ENCODE measurements at places on chromosomes 2 and 18.

DNA sequence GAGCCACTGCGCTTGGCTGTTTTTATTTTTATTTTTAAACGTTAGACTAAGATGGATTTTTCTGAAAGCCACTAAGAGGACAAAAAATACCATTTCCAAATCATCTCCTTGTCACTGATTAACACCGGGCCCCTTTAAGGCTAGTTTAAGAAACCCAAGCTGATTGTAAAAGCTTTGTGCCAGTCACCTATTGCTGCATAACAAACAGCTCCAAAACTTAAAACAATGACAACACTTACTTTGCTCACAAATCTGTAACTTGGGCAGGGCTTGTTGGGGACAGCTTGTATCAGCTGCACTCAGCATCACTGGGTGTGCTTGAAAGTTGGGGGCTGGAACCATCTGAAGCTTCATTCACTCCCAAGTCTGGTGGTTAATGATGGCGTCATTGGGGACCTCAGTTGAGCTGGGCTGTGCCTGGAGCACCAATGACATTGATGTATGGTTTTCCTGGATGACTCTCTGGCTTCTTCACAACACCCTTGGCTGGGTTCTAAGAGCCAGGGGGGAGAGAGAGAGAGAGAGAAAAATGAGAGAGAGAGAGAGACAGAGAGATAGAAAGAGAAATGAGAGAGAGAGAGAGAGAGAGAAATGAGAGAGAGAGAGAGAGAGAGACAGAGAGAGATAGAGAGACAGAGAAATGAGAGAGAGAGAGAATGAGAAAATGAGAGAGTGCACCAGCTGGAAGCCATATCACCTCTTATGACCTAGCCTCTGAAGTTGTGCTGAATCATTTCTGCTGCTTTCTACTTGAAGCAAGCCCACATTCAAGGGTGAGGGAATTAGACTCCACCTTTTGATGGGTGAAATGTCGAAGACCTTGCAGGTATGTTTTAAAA, 26.0 kb upstream of the ATG16L1 start:
- DNase-seq: no peak

- DNase-seq: no peak
Measured at GRCh38 chr18:10898417-10898974, 250.9 kb downstream of the PIEZO2 start.

DNA sequence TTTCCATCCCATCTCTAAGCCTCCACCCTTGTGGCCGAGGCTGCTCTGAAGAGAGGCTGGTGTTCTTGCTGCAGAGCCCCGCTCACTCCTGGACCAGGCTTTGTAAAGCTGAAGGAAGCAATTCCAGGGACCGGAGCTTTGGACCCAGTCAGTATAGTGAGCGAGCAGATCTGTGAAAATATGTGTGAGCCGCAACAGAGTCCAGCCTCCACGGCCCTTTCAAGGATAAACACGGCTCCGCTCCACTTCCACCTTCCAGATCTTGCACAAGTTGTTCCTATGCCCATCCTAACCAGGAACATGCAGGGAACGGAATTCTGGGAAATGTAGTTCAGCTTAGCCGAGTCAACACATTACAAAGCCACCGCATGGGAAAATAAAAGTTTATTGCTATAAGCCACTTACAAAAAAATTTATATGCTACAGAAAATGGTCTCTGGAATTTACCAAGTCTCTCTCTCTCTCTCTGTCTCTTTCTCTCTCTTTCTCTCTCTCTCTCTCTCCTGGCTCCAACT, 151.7 kb upstream of the ZNF521 start:
- peak; percentile 30 for DNase-seq

- no peak for DNase-seq
Measured at GRCh38 chr2:221293949-221294742, 278.0 kb downstream of the EPHA4 start.

DNA sequence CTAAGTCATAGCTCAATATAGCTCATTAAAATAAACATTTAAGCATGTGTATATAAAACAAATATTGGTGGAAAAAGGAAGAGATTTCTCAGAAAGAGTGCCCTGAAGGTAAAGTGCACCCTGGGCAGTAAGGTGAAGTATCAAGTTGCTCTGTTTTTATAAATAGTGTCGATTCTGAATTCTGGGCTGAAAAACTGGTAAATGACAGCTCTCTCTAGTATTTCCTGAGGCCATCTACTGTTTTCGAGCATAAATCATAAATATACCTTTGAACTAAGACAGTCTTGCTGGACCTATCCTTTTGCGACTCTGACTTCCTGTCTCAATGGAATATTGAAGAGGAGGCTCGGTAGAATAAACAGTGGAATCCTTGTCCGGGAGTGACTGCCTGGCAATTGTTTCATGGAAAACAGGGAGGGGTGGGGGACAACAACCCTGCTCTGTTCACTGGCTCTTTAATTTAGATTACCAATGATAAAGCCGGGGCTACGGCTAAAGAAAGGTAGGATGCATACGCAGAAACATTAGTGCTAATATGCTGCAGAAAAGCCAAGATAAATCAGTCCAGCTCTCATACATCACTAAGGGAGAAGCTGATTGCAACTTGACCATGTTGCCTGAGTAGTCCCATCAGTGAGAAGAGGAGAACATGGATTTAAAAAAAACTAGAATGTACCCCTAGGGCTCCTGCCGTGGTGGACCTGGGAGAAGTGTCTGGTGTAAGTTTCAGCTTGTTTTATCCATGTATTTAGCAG, 124.1 kb downstream of the RAPGEF4 start:
- DNase-seq: no peak

GRCh38 chr2:108927936-108928659, 60.9 kb downstream of the EDAR start:
- DNase-seq: no peak

DNA sequence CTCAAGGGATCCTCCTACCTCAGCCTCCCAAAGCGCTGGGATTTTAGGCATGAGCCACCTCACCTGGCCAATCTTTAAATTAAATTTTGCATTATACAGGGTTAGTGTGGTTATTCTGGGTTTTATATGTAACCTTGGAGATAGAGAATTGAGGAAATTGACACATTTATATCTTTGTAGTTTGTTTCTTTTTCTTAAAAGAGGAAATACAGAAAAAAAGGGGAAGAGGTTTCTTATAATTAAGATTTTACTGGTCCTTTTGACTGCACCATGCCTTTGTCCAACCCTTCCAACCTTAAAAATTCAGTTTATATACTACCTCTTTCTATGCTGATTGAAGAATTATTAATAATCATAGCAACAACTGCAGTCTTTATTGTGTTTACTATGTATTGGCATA, 210.1 kb upstream of the STON1 start:
- no peak for DNase-seq

DNA sequence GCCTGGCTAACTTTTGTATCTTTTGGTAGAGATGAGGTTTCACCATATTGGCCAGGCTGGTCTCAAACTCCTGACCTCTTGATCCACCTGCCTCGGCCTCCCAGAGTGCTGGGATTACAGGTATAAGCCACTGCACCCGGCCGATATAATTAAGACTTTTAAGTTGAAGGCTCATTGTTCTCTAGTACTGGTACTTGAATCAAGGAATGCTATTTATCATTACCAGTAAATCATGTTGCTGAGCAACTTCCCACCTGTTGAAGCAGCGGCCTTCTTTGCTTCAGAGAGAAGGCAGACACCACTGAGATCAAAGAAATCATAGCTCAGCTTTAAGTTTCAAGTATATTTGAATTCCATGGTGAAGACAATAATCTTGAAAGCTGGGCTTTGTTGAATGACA, 58.8 kb upstream of the TMEM163 start:
- DNase-seq: no peak

DNA sequence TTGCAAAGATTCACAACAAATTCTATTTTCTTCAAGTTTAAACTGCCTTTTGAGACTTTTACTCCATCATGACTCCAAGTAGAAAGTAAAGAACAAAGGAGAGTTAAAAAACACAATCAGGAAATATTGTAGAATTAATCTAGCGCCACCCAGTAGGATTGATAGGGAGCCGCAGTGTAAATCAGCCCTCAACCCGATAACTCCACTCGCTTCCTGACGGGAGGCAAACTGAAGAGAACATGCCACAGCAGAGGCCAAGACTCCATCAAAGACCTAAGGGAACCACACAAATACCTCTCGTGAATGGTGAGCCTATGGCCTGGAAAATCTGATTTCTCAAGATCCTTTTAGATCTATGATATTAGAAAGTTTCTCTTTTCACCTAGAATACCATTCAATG, 319.0 kb downstream of the STK39 start:
- no peak for DNase-seq

- DNase-seq: no peak
Measured at GRCh38 chr2:19189391-19189790, 169.0 kb downstream of the OSR1 start.

- DNase-seq: no peak
Measured at GRCh38 chr2:203799908-203800307, 67.7 kb upstream of the CTLA4 start.

- DNase-seq: no peak
Measured at GRCh38 chr2:120466704-120467054, 120.7 kb downstream of the INHBB start.

GRCh38 chr2:45845566-45845965, 194.1 kb downstream of the PRKCE start:
- DNase-seq: no peak

- DNase-seq: no peak
Measured at GRCh38 chr18:80033181-80034067, 810 bp upstream of the RBFA start.

GRCh38 chr2:235000426-235001236, 48.8 kb downstream of the SH3BP4 start:
- DNase-seq: no peak

- DNase-seq: no peak
Measured at GRCh38 chr2:122319539-122320132, 564.2 kb downstream of the TSN start.

GRCh38 chr2:239770246-239770639, 254.9 kb downstream of the NDUFA10 start:
- peak; percentile 53 for DNase-seq

GRCh38 chr18:37564711-37565100, 892 bp downstream of the CELF4 start:
- no peak for DNase-seq

DNA sequence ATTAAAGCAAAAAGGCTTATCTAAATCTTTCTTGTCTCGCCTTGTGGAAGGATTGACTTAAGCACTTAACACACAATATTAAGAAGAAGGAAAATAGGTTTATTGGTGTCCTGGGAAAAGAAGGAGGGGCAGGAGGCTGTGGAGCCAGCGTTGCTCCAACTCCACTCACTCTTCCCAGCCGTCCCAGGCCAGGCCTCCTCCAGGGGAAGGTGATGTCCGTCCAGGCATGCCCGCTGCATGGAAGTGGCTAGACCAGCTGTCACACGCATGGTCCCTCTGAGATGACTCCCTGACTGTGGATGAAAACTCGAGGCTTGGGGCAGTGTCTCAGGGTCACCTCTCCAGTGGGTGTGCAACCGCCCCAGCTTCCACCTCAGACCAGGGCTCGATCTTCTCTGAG, 281.1 kb downstream of the GALR1 start:
- no peak for DNase-seq

GRCh38 chr2:185780890-185781289, 42.3 kb downstream of the FSIP2 start:
- DNase-seq: no peak

DNA sequence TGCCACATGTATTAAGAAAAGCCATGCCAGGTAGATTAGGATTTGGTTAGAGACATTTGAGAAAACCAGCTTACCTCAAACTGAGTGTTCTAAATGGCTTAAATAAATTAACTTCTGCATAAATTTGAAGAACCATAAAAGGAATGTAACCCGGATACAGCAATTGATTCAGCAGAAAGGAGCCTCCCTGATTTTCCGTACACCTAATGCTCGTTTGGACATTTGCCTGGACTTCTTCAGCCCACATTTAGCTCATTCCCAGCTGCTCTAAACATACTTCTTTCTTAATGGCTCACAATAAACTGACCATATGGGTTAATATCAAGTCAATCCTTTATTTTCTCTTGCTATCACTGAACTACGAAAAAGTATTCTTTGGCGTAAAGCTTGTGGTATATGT, 392.4 kb downstream of the ZNF516 start:
- DNase-seq: no peak

DNA sequence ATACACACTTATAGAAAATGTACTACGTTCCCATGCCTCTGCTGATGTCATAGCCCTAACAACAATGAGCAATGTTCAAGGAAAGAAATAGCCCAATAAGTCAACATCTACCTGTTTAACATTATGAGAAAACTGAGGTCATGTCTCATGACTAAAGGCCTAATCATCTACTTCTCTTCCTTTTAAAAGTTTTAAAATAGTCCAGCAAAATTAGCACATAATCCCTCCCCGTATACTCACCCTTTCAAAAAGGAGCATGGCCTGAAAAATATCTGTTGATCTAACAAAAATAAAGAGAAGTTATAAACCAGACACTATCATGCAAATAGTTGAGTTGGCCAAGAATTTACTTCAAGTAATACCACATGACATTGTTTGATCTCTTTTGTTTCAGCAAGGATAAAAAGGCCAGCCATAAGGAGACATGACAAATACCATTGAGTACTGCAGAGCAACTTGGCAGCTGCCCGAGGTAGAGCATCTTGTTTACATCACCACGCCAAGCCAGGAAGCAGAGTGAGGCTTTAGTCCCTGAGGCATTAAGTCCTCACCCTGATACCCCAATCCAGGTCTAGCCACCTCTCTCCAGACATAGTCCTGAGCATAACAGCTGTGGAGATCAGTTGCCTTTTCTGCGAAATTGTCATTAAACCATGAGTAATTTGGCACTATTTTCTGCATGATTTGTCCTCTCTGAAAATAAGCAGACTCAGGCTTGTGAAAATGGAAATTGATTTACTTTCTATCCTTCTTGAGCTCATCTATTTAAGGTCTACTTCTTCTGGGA, 137.4 kb upstream of the ETAA1 start:
- DNase-seq: peak; percentile 20

Measured in DMS79 (cell line).